Uterine smooth muscle cell (primary cell): ENCODE measurements at places on chromosomes 13 and 19. TPM values are rescaled to one million over a fixed set of nuclear protein-coding genes. Genes with fewer than 3 reads are reported as not detected.

The LMTK3 gene
- under 0.01 and 0.37 TPM in 2 replicates for total RNA-seq

The C5AR2 gene
- total RNA-seq, result under 0.01 TPM in 1 of 2 replicates, not detected in the other

The OVOL3 gene
- total RNA-seq, result not detected in 2 replicates

The PDX1 gene
- not detected in 2 replicates for total RNA-seq

The ZSCAN4 gene
- total RNA-seq, result not detected in 2 replicates

The ZNF491 gene
- 2.1 and 3.4 TPM in 2 replicates for total RNA-seq

The PHLDB3 gene
- total RNA-seq, result 6.4 and 11.6 TPM in 2 replicates

The PSG4 gene
- total RNA-seq, result 9.7 and 16.0 TPM in 2 replicates

The KLK5 gene
- not detected in 2 replicates for total RNA-seq

The KASH5 gene
- not detected in 2 replicates for total RNA-seq

The AZU1 gene
- not detected in 2 replicates for total RNA-seq

The BST2 gene
- total RNA-seq, result 0.77 and 2.1 TPM in 2 replicates

The ATP4B gene
- total RNA-seq, result not detected in 2 replicates

The GSX1 gene
- total RNA-seq, result not detected in 2 replicates
